CD4-positive, alpha-beta T cell (primary cell): ENCODE measurements at places on chromosomes 7 and 10.

- peak; percentile 59 for DNase-seq
Observed at GRCh38 chr10:22913474-22914092, 14.3 kb upstream of the ARMC3 start.

DNA sequence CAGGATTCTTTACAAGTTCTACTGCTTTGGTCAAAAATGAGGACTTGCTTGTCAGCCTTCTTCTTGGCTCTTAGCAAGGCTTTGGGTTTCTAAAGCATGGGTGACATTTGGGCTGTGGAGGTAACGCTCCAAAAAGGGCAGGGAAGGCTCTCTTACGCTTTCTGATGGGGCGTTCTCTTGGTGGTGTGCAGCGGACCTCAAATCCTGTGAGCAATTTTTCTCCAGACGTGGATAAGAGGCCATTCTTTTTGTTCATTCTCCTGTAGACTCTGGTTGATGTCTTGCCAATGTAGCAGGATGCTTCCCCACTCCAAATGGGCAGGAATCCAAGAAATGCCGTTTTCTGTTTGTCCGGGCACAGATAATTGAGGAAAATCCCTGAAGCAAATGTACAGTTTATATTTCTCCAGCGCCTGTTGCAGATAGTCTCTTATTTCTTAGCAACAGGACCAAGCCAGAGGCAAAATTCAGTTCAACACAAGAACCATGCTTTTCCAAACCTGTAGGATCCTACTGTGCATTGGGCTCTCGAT is 138.4 kb upstream of the NFE2L3 start:
- DNase-seq: no peak

DNA sequence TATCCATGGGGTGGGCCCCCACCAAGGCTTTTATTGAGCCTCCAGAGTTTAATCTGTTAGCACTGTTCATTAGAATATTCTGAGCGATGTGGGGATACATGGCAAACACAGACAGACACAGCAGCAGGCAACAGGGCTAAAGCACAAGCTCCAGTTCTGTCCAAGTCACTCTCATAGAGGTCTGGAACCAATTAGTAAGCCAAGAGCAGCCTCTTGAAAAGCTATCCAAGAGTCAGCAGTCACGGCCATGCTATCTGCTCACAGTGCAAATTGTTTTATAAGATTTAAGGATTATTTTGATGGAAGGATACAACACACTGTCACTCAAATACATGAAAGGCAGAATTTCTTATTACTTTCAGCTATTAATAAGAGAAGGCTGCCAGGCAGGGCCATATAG is 86.4 kb upstream of the DGKB start:
- no peak for DNase-seq

- no peak for DNase-seq
Observed at GRCh38 chr7:117803476-117803875, 69.8 kb downstream of the CTTNBP2 start.

DNA sequence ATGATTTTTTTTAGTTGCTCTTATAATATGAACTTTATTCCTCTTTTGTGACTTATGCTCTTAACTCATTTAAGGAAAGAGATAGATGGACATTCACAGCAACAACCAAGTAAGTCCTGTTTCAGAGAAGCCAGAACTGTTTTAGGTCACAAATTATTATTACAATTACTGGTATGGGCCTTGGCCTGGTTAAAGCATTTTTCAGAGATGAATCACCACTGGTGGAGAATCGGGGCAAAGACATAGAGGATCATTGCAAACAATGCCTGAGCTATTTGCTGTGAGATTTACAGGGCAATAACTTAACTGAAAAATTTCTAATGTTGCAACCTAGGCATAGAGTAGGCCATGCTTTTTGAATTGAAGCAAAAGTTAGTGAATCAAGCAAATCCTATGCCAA is 138.0 kb upstream of the YAE1 start:
- DNase-seq: no peak

- DNase-seq: no peak
Observed at GRCh38 chr10:97844678-97845077, 5.0 kb upstream of the GOLGA7B start.

DNA sequence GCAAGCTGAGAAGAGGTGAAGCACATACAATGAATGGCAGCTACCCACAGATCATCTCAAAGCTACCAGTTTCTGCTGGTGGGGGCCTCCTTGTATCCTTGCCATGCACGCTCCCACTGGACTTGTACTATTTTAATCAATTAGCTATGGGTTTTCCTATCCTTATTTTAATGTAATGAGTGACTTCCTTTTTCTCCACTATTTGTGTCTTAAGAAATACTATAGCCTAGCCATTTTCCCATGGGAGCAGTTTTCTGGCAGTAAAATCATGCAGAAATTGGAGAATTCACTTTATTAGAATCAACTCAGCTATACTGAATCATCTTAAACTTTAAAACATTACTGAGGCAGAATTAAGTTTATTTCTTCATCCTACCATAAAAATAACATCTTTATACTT is 73.5 kb downstream of the CTNNA3 start:
- no peak for DNase-seq

GRCh38 chr7:44463169-44463808 is 27.2 kb downstream of the NUDCD3 start:
- DNase-seq: no peak

GRCh38 chr10:49620286-49620810 is 6.5 kb downstream of the CHAT start:
- DNase-seq: no peak

DNA sequence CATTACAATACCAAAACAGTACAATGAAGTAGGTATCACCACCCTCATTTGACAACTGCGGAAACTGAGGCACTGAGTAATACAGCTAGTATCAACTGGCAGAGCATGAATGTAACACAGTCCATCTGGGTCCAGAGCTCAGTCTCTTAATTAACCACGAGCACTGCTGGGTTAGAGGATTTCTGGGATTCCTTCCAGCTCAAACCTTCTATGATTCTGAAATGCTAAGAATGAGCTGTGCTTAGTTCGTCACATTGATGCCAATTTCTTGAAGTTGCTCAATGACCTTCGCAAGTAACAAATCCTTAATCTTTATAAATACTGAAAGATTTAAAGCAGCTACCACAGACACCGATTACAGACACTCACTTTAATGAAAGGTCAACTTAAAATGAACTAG is 62.5 kb downstream of the SGMS1 start:
- DNase-seq: no peak

GRCh38 chr7:84549409-84549808 is 354.8 kb upstream of the SEMA3A start:
- no peak for DNase-seq
